ENCODE measurements at places on chromosomes 7 and 10.

- DNase-seq, result no peak
These were observed 1103.2 kb downstream of the GATA3 start for GRCh38 chr10:9157656-9158055.

GRCh38 chr7:32070051-32070405 lies 179 bp downstream of the PDE1C start:
- no peak for DNase-seq

DNA sequence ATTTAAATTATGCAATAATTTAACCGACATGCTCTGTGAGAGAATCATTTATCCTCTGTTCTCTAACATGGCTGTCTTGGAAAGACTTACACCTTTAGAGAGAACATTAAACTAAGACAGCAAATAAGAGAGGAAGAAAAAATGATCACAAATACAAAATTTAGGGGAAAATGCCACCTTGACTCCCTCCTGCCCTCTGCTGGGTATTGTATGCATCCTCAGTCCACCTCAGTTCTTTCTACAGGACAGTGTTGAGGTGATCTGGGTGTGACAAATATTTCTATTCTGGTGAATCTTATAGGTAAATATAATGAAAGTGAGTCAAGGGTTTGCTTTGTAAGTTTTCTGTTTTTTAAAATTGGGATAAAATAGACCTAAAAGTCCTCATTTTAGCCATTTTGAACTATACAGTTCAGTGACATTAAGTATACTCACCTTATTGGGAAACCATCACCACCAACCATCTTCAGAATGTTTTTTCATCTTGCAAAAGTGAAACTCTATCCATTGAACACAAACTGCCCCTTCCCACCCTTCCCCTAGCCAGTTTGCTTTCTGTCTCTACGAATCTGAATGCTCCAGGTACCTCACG lies 61.5 kb upstream of the ELMO1 start:
- peak; percentile 30 for DNase-seq

GRCh38 chr10:107650939-107651338 lies 486.4 kb upstream of the SORCS1 start:
- DNase-seq, result no peak

DNA sequence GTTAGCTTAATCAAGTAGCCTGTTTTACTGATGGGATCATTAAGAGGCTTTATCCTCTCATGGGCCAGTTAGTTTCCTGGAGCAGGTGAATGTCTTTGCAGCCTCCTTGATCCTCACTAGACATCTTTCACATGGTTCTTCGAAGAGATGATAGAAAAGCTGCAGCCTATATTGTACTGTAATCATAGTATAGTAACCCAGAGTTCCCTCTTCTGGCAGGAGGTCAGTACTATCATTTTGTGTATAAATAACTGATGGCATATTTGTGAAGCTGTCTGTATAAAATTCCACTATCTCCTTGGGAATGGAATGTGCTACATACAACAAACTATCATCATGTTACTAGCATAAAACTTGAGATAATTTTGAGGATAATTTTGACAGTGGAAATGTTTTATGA lies 123.8 kb upstream of the PRPS1L1 start:
- no peak for DNase-seq

- DNase-seq, result no peak
These were observed 170.1 kb downstream of the FANK1 start for GRCh38 chr10:126066456-126066855.

DNA sequence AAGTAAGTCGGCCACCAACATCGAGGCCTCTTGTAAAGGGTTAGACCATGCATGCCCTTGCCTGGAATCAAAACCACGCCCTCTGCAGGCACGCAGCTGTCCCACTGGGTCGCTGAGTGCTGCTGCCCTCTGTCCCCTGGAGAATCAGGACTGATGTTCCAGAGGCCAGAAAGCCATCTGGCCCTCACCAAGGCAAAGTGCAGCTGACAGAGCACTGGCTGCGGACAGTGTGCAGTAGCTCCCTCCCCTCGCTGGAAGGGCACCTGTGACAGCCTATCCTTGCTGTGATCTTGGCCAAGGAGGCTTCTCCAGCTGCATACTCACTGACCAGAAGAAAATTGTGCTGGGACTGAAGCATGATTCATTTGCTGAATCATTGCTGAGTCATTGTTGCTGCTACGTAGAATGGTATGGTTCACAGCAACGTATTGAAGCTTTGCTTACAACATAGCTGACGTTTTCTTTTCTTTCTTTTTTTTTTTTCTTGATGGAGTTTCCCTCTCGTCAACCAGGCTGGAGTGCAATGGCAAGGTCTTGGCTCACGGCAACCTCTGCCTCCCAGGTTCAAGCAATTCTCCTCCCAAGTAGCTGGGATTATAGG lies 30.4 kb downstream of the DDC start:
- peak; percentile 45 for DNase-seq

GRCh38 chr10:102675011-102675665 lies 30.9 kb downstream of the TRIM8 start:
- no peak for DNase-seq

DNA sequence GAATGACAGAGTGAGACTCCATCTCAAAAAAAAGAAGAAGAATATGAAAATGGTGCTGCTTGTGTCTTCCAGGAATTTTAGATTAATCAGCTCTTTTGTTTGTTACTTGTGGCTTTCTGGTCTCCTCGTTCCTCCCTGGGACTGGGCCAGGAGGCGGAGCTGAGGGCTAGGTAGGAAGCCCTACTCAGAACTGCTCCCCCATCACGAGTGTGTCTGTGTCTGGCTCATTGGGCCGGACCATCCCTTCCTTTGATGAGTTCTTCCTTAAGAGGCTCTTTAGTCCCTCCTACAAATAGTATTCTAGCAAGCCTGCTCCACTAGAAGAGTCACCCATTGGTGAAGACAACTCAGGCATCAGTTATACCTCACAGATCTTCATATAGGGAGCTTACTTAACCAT lies 56.8 kb upstream of the YAE1 start:
- DNase-seq, result no peak

DNA sequence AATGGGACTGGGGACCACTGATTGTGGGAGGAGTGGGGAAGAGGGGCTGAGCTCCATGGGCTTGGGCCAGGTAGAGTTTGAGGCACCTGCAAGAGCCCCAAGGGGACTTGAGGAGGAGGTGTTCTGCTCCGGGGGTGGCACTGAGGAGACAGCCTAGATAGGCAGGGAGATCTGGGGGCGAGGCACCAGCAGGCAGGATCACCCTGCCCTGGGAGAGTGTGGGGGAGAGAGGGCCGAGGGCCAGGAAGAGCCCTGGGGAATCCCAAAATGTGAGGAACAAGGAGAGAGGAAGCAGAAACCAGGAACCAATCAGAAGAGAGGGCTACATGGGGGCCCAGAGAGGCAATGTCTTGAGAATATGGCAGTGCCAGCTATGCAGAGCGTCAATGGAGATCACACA lies 34.6 kb downstream of the LEP start:
- no peak for DNase-seq

DNA sequence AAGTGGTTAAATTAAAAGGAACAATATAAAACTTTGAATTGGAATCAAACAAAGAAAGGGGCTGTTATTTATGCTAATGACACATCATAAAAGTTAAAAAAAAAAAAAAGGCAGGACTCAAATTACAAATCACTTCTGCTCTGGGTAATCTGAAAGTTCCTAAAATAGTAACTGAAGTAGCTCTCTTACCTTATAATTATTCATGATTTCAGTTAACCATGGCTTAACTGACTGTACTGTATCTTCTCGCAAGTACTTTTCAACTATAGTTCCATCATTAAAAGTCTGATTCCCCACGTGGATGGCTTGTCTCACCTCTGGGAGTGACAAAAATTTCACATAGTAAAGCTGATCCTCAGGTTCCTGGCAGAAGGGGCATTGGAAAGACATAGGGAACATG lies 82.5 kb downstream of the CPVL start:
- no peak for DNase-seq

DNA sequence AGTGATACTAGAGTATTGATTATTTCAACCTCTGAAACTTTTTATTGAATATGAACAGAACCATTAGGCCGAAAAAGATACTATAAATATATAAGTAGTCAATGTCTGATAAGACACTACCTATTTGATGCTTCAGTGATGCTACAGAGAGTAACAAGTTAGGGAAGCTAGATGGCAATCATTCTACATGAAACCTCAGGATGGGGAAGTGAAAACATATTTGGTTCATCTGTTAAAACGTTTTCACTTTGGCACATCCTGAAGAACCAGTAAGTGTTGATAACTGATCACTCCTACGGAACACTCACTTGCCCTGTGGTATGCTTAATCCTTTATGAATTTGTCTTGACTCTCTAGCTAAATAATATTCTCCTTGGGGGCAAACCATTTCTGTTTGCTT lies 1064.9 kb downstream of the NXPH1 start:
- DNase-seq, result no peak

DNA sequence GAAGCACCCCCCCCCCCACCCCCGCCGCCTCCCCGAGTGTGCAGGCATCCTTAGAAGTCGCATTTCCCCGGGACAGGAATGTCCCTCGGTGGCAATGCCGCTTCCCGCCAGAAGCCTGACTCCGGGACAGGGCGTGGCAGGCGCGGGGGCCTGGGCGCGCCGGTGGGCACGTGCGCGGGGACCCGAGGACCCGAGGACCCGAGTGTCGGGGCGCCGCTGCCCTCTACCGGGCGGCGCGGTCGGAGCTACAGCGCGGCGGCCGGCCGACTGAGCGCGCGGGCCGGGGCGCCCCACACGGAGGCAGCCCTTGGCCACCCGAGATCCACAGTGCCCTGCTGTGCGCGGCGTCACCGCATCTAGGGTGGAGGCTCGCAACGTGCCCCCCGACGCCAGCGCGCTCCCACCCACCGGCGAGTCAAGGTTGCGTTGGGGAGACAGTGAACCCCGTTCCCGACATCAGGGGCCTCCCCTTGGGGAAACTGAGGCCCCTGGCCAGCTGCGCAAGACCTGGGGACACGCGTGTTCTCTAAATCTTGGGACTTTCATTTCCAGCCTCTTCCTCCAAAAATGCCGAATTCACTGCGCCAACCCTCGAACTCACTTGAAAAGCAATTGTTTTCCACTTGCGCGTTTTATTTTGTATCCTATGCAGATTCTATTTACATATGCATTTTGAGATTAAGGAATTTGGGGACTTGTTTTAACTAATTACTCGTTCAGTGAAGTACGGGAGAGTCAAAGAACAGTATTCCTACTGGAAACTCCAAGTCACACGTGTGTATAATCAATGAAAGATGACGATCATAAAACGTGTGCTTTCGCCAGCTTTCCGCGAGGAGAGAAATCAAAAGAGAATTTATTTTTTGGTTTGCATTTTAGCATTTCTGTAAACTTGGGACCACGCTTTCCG lies 3.1 kb upstream of the CUX1 start:
- DNase-seq, result peak; percentile 72

GRCh38 chr10:49650724-49651034 lies 28.8 kb upstream of the C10orf53 start:
- no peak for DNase-seq

- no peak for DNase-seq
These were observed 26.5 kb downstream of the PDE1C start for GRCh38 chr7:32043688-32044087.

- DNase-seq, result no peak
These were observed 15.0 kb upstream of the MCM10 start for GRCh38 chr10:13146379-13146778.

- no peak for DNase-seq
These were observed 5.2 kb downstream of the LAT2 start for GRCh38 chr7:74214816-74215630.

GRCh38 chr7:50865450-50865849 lies 82.8 kb upstream of the GRB10 start:
- no peak for DNase-seq

Measured in inflammatory macrophage (primary cell).